ENCODE measurements at places on chromosomes 5 and 9.
A peak's percentile ranks its signal among the peaks of the same experiment; 100 is the strongest.

DNA sequence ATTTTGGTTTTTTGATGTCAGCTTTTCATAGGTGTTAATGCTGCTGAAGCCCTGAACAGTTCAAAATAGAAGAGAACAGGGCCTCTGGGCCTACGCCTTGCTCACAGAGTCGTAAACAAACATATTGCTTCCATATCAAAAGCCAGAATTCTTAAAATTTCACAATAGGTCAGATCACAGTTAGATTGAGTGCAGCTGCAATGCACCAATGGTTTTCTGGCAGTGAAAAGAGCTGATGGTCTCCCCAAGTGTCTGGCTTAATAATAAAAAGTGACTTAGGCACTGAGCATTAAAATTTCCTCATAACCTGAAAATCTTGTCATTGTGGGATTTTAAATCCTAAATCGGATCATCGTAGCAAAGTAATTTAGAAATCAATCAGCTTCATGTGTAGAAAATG, 493.0 kb downstream of the CAAP1 start:
- no peaks in the 10 kb centered on the region for H3K4me1 ChIP-seq
- H3K27ac ChIP-seq: no peak overlapping the region
- H3K4me3 ChIP-seq: no peak overlapping the region
- no peak for DNase-seq

DNA sequence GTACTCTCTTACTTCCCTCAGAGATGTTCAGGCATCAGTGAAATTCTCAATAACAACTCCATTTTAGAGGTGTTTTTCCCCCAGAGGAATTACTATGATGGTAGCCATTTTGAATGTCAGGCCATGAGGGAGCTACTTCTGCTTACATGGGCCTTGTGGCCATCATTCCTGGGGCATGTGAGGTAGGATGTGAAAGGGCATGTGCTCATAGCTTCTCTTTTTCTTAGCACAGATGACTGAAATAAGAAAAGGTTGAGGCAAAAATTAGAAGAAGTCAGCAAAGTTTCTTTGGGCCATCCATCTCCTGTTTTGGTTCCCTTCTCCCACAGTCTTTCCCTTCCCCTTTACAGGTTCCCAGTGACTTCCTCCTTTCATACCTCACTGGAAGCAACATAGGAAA, 68.8 kb downstream of the FEM1C start:
- DNase-seq: no peak
- H3K27ac ChIP-seq: no peak overlapping the region
- H3K27me3 ChIP-seq: no peaks in the 10 kb centered on the region
- H3K36me3 ChIP-seq: no peaks in the 10 kb centered on the region
- H3K4me1 ChIP-seq: peaks cover 2% of the 10 kb centered on the region

DNA sequence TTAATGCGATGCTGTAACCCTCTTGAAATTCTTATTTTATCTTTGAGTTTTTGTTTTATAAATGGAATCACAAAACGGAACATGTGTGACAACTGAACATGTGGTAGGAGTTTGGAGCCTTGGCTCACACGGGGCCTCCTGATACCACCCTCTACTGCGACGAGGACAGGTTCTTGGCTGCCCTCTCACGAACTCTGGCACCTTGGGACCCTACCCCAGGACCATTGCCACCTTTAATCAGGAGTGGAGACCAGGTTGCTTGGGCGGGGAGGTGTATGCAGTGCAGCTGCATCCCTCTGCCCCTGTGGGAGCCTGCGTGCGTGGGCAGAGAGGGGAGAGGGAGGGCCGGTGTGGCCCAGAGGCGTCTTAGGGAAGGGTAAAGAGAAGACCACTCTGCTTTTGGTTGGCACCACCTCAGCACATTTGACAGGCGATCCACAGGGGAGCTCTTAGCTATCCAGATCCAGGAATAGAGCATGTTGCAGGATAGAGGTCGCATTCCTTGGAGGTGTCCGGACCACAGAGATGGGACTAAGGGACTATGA, 753.9 kb upstream of the PTPRD start:
- H3K27me3 ChIP-seq: no peaks in the 10 kb centered on the region
- H3K4me1 ChIP-seq: no peaks in the 10 kb centered on the region
- no peaks in the 10 kb centered on the region for H3K36me3 ChIP-seq
- H3K4me3 ChIP-seq: no peak overlapping the region
- DNase-seq: no peak
- H3K27ac ChIP-seq: no peak overlapping the region

- H3K4me3 ChIP-seq: no peak overlapping the region
- H3K36me3 ChIP-seq: no peaks in the 10 kb centered on the region
- no peak overlapping the region for H3K27ac ChIP-seq
- no peaks in the 10 kb centered on the region for H3K27me3 ChIP-seq
Observed at GRCh38 chr5:33308586-33308985, 132.2 kb upstream of the TARS1 start.

- H3K4me3 ChIP-seq: no peak overlapping the region
- no peak overlapping the region for H3K27ac ChIP-seq
- DNase-seq: no peak
- no peaks in the 10 kb centered on the region for H3K36me3 ChIP-seq
- peaks cover 5% of the 10 kb centered on the region for H3K4me1 ChIP-seq
Observed at GRCh38 chr9:131876486-131876885, 136.6 kb upstream of the RAPGEF1 start.

- DNase-seq: no peak
- H3K4me1 ChIP-seq: peaks cover 8% of the 10 kb centered on the region
- H3K27ac ChIP-seq: peak overlapping the region; percentile 69
- 0 out of 2 replicates have a peak overlapping the region, but pooled peaks have one; percentile 11 for H3K4me3 ChIP-seq
Observed at GRCh38 chr5:73436535-73437100, 12.0 kb downstream of the FOXD1 start.

DNA sequence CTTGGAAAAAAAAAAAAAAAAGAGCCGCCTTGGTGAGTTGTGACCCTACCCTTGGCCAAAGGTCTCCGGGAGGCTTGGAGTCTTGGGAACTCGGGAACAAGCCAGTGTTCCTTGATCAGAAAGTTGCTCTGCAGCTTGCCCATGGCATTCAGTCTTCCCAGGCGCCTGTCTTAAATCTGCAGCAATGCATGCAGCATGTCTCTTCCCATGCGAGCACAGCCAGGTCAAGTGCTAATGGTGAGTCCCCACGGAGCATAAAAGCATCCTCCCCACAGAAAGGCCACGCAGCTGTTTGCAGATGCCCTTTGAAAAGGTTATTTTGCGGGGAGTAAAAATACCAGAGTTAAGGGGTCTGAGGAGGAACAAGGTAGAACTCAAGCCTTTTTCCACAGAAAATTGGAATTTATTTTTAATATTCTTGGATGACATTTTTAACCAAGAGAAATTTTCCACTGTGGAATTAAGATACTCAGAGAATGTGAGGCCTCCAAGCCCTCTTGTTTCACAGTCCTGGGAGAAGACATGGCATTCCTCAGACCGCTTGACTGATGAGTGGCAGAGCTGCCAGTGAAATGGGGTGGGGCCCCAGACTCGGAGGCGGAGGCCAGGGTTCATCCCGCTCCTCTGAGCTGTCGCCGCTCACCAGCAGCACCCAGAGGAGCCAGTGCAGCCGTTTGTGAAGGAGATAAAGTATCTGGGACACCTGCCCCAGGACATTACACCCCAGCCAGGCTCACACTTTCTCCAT, 81.6 kb downstream of the CYFIP2 start:
- H3K27me3 ChIP-seq: no peaks in the 10 kb centered on the region
- H3K36me3 ChIP-seq: no peaks in the 10 kb centered on the region
- no peak overlapping the region for H3K4me3 ChIP-seq
- no peaks in the 10 kb centered on the region for H3K4me1 ChIP-seq
- no peak overlapping the region for H3K27ac ChIP-seq
